Dermis lymphatic vessel endothelial cell (primary cell): ENCODE measurements at places on chromosomes 5 and 9. TPM values are rescaled to one million over a fixed set of nuclear protein-coding genes. Genes with fewer than 3 reads are reported as not detected.

The TMEM252 gene
- total RNA-seq = 0.11 TPM in 1 of 2 replicates, not detected in the other

The CCDC183 gene
- 0.52 and 0.98 TPM in 2 replicates for total RNA-seq

The LCNL1 gene
- total RNA-seq = under 0.01 TPM in 1 of 2 replicates, not detected in the other

The PAEP gene
- not detected in 2 replicates for total RNA-seq

The FAM120AOS gene
- 25.6 and 27.8 TPM in 2 replicates for total RNA-seq

The PSIP1 gene
- total RNA-seq = 33.8 and 41.0 TPM in 2 replicates

The HSPB3 gene
- not detected in 2 replicates for total RNA-seq

The KCNV2 gene
- not detected in 2 replicates for total RNA-seq

The PCDHGA1 gene
- 0.34 and 0.43 TPM in 2 replicates for total RNA-seq

The ZNF483 gene
- total RNA-seq = 2.4 and 2.9 TPM in 2 replicates

The DNAJB5 gene
- total RNA-seq = 4.1 TPM in 2 replicates

The GNA14 gene
- total RNA-seq = 15.3 and 20.5 TPM in 2 replicates

The IL5 gene
- not detected in 2 replicates for total RNA-seq

The CDKN2B gene
- 5.7 and 10.3 TPM in 2 replicates for total RNA-seq

The AMBP gene
- not detected in 2 replicates for total RNA-seq

The PCDHA9 gene
- under 0.01 and 0.09 TPM in 2 replicates for total RNA-seq

The CCDC107 gene
- 11.4 and 15.2 TPM in 2 replicates for total RNA-seq

The PCYOX1L gene
- 11.1 and 14.0 TPM in 2 replicates for total RNA-seq

The DMRT3 gene
- total RNA-seq = not detected in 2 replicates

The OTULINL gene
- 0.76 and 1.0 TPM in 2 replicates for total RNA-seq

The F2RL2 gene
- under 0.01 and 0.11 TPM in 2 replicates for total RNA-seq

The ETF1 gene
- 81.7 and 103 TPM in 2 replicates for total RNA-seq

The ITGA2 gene
- 26.0 and 73.1 TPM in 2 replicates for total RNA-seq

The PPP2R2B gene
- total RNA-seq = not detected in 2 replicates

The MCCC2 gene
- 19.7 and 32.0 TPM in 2 replicates for total RNA-seq

The THBS4 gene
- 0.17 and 0.22 TPM in 2 replicates for total RNA-seq
